ENCODE measurements at places on chromosomes 3 and 15. TPM values are rescaled to one million over a fixed set of nuclear protein-coding genes. Genes with fewer than 3 reads are reported as not detected.

Gene GUCA1C
- not detected for total RNA-seq

Gene CMTM8
- 5.1 TPM for total RNA-seq

Gene EFCC1
- 0.29 TPM for total RNA-seq

GRCh38 chr3:56819016-56819809 lies 17.5 kb upstream of the ARHGEF3 start:
- H3K4me3 ChIP-seq, result no peak overlapping the region
- H3K4me1 ChIP-seq, result peaks cover 32% of the 10 kb centered on the region
- H3K27me3 ChIP-seq, result no peaks in the 10 kb centered on the region
- no peak for DNase-seq
- H3K36me3 ChIP-seq, result no peaks in the 10 kb centered on the region

DNA sequence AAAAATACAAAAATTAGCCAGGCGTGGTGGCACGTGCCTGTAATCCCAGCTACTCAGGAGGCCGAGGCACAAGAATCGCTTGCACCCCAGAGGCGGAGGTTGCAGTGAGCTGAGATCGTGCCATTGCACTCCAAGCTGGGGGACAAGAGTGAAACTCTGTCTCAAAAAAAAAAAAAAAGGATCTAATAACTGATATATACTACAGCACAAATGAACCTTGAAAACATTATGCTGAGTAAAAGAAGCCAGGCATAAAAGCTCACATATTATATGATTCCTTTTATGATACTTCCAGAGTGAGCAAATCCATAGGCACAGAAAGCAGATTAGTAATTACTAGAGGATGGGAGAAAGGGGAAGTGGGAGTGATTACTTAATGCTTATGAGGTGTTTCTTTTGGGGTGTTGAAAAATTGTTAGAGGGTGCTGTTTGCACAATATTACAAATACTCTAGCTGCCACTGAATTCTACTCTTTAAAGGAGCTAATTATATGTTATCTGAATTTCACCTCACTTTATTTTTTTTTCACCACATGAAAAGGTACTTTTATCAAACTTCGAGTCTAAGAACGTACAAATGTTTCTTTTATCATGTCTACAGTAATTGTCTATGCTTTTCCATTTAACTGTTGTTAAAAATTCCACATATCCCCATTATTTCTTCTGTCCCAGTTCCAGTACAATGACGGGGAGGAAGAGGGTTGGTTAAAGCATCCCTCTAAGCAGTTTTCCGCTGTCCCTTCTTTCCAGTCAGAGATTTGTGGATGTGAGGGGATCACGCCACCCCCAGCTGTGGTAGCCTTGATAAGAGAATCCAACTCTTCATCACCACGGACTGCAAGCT lies 77.7 kb upstream of the FAM174B start:
- DNase-seq, result no peak
- peaks cover 6% of the 10 kb centered on the region for H3K4me1 ChIP-seq
- peaks cover 10% of the 10 kb centered on the region for H3K36me3 ChIP-seq
- no peaks in the 10 kb centered on the region for H3K27me3 ChIP-seq
- H3K4me3 ChIP-seq, result peak overlapping the region; percentile 72
- H3K27ac ChIP-seq, result peak overlapping the region; percentile 90

- H3K4me3 ChIP-seq, result no peak overlapping the region
- no peaks in the 10 kb centered on the region for H3K36me3 ChIP-seq
Measured at GRCh38 chr15:26323566-26323965, 449.3 kb downstream of the GABRB3 start.

- H3K27ac ChIP-seq, result peak overlapping the region; percentile 74
- no peak for DNase-seq
- H3K4me3 ChIP-seq, result no peak overlapping the region
- H3K27me3 ChIP-seq, result no peaks in the 10 kb centered on the region
Measured at GRCh38 chr3:4583416-4583815, 90.3 kb downstream of the ITPR1 start.

GRCh38 chr15:96457841-96458240 lies 127.3 kb downstream of the NR2F2 start:
- no peak overlapping the region for H3K4me3 ChIP-seq
- H3K4me1 ChIP-seq, result no peaks in the 10 kb centered on the region
- no peak overlapping the region for H3K27ac ChIP-seq
- no peak for DNase-seq
- no peaks in the 10 kb centered on the region for H3K36me3 ChIP-seq

- H3K4me3 ChIP-seq, result no peak overlapping the region
- H3K36me3 ChIP-seq, result peaks cover 21% of the 10 kb centered on the region
- no peaks in the 10 kb centered on the region for H3K27me3 ChIP-seq
- H3K27ac ChIP-seq, result peak overlapping the region; percentile 77
- no peak for DNase-seq
- peaks cover 43% of the 10 kb centered on the region for H3K4me1 ChIP-seq
Measured at GRCh38 chr3:105845488-105845887, 23.3 kb downstream of the CBLB start.

DNA sequence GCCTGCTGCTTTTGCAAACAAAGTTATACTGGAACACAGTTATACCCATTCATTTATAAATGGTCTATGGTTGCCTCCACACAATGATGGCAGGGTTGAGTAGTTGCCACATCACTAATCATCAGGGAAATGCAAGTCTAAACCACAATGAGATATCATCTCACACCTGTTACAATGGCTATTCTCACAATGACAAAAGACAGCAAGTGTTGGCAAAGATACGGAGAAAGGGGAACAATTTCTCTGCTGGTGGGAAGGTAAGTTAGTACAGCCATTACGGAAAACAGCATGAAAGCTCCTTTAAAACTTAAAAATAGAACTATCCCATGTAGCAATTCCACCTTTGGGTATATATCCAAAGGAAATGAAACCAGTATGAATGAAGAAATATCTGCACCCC lies 261.4 kb downstream of the TJP1 start:
- DNase-seq, result no peak
- H3K36me3 ChIP-seq, result no peaks in the 10 kb centered on the region
- no peak overlapping the region for H3K27ac ChIP-seq
- H3K27me3 ChIP-seq, result peaks cover 71% of the 10 kb centered on the region
- H3K4me1 ChIP-seq, result peaks cover 10% of the 10 kb centered on the region
- H3K4me3 ChIP-seq, result no peak overlapping the region

GRCh38 chr3:48607519-48607918 lies 1.9 kb downstream of the UQCRC1 start:
- no peak for DNase-seq
- no peak overlapping the region for H3K27ac ChIP-seq
- H3K4me1 ChIP-seq, result peaks cover 15% of the 10 kb centered on the region

GRCh38 chr15:98876451-98877369 lies 130.9 kb downstream of the PGPEP1L start:
- no peaks in the 10 kb centered on the region for H3K27me3 ChIP-seq
- no peak overlapping the region for H3K4me3 ChIP-seq
- no peaks in the 10 kb centered on the region for H3K36me3 ChIP-seq

GRCh38 chr3:141649871-141650270 lies 88.2 kb upstream of the RNF7 start:
- no peak overlapping the region for H3K4me3 ChIP-seq
- H3K27ac ChIP-seq, result no peak overlapping the region
- no peaks in the 10 kb centered on the region for H3K36me3 ChIP-seq
- DNase-seq, result no peak
- peaks cover 26% of the 10 kb centered on the region for H3K4me1 ChIP-seq
- H3K27me3 ChIP-seq, result no peaks in the 10 kb centered on the region
